ENCODE measurements at places on chromosomes 7 and 10.

DNA sequence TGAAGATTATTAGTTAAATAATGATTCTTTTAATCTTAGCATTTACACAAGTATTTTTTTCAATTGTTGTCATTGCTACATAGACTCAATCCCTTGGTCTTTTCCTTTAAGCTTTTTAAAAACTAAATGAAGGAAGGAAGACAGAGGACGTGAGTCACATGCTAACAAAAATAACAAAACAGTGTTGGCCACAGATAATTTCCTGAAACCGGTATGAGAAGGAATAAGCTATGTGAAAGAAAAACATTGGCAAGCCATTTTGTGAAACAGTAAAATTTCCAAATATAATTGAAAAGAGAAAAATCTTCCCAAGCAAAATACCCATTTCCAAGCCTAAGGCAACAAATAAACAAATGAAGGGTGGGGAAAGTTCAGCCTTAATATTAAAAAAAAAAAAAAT lies 223.0 kb downstream of the AHR start:
- no peak for DNase-seq

DNA sequence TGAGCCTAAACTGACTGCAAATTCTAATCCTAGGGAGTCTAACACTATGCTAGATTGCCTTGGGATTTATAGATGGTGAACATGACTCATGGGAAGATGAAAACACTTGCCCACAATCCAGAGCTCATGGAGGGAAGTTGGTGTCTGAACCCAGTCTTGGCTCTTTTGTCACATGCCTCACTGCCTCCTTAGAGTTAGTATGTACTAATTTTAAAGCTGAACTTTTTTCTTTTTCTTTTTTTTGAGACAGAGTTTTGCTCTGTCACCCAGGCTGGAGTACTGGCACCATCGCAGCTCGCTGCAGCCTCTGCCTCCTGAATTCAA lies 14.4 kb downstream of the MRPL32 start:
- DNase-seq, result no peak

GRCh38 chr10:131998050-131998844 lies 16.5 kb upstream of the BNIP3 start:
- DNase-seq, result no peak

DNA sequence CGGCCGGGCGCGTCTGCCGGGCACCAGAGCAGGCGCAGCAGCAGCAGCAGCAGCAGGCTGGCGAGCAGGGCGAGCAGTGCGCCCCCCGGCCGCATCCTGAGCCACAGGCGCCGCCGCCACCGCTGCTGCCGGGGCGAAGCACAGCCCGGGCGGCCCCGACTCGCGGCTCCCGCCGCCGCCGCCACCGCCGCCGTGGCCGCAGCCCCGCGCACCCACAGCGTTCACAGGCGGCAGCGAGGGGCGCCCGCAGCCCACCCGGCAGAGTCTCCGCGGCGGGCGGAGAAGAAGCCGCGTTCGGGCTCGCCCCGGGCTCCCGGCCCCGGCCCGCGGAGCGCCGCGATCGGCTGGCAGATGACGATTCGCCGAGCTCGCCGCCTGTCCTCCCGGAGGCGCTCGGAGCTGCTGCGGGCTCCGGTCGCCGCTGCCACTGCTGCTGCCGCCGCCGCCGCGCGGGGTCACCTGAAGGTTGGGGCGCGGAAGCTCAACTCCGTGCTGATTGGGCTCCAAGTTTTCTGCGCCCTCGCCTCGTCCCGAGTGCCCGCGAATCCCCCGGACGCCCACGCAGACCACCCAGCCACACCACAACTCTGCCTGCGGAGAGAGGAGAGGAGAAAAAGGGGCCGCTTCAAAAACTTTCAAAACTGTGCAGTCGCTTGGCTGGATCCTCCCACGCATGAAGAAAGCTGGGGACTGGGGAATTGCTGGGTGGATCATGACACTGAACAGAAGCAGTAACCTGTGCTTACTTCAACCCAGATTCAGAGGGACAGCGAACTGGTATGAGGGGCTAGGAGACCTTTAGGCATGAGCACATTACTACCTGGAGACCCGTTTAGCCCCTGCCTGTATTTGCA lies at the start of gene ST8SIA6:
Gene ST8SIA6 (minus strand): TSS at position 435 of the 854 bp plus-strand sequence. CDS start 340 bp downstream, at position 95.
- peak; percentile 10 for DNase-seq

- DNase-seq, result no peak
Observed at GRCh38 chr10:71594934-71595571, 124.5 kb downstream of the C10orf105 start.

DNA sequence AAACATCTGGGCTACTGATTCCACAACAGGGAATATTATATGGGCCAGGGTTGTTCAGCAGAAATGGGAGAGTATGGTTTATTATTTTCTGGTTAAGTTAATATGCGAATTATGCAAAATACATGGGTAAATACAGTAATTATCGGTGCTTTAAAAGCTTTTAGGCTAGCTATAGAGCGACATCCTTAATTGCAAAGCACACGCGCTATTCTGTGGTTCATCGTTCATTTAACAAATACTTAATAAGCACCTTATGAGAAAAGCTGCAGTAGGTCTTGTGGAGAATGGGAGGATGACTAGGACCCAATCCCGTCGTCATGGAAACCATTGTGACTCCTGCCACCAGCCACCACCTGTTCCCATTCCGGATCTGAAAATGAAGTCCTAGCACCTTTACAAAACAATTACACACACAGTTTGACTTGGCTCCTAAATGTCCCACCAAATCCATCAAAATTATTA lies 623 bp upstream of the CEP41 start:
- DNase-seq, result peak; percentile 100

- DNase-seq, result peak; percentile 93
Observed at GRCh38 chr7:55526770-55527169, 45.5 kb downstream of the VOPP1 start.

GRCh38 chr7:45145881-45146280 lies 11.7 kb upstream of the RAMP3 start:
- no peak for DNase-seq

DNA sequence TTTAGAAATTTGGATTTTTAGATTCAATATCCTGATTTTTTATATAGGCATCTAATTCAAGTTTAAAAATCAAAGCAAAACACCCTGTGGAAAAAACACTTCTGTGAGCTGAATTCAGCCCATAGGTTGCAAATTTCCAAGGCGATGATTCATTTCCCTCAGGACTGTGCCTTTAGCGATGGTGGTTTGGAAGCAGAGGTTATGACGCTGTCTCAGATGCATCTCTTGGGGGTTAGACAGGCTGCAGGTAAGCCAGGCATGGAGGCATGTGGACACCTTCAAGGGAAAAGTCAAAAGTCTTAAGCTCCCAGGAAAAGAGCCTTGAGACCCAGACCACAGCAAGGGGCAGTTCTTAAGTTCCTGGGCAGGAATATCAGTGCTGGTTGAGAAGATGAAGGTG lies 9.5 kb upstream of the FRA10AC1 start:
- DNase-seq, result no peak

GRCh38 chr10:102914781-102915180 lies 3.3 kb upstream of the CNNM2 start:
- DNase-seq, result no peak

DNA sequence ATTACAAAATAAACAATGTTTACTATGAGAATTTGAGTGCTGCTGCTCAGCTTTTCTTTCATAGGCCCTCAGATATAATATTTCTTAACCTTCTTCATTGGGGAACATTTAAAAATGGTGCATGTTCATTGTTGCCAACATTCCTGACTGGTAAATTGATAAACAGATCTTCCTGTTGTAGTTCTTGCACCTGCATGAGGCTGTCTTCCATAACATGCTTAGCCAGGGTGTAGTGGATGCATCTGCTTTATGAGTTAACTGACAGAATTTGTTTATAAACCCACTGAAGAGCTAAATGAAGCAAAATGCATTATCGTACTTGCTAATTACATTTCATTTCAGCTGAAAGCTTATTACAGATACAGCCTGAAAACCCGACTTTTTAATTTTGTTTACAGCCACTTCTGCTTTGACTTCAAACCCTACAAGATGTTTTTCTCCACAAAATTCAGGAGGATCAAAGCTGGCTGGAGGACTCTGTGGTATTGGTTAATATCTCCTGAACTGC lies 177.2 kb downstream of the SEM1 start:
- DNase-seq, result no peak

DNA sequence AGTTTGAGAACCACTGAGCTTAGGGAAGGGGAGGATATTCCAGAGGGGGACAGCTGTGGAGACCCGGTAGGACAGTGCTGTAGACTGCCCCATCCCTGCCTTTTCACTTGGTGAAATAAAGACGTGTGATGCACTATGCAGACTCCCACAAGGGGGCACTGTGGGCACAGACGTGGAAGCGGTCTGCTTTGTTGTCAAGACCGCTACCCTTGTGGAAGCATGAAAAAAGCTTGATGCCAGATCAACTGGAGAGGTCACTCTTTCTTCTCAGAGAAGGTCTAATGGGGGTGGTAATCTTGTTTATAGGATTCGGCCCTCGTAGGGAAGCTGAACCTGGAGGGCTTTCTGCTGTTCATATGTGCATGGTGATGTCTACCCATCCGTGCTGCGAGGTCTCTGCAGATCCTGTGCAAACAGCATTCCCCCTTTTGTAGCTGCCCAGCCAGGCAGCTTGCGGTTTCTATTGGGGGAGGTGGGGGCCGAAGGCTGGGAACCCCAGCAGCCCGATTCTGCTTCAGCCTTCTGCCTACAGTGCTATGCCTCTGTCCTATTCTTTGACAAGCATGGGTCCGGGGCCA lies 13.7 kb downstream of the RPS24 start:
- DNase-seq, result peak; percentile 76

- DNase-seq, result no peak
Observed at GRCh38 chr10:128575761-128576160, 449.5 kb upstream of the MKI67 start.

DNA sequence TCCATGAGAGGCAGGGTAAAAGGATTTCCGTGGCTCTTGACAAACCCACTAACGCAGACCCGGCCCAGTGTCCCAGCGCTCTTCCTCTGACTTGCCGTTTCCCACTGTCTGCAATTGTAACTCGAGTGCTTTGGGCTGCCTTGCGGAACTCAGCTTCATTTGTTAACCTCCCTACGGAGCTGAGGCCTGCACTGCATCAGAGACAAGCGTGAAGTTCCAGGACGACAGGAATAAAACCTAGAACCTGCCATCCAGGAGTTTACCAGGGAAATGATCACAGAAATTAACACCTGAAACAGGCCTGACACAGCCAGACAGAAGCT lies 76.2 kb downstream of the SFMBT2 start:
- DNase-seq, result no peak

DNA sequence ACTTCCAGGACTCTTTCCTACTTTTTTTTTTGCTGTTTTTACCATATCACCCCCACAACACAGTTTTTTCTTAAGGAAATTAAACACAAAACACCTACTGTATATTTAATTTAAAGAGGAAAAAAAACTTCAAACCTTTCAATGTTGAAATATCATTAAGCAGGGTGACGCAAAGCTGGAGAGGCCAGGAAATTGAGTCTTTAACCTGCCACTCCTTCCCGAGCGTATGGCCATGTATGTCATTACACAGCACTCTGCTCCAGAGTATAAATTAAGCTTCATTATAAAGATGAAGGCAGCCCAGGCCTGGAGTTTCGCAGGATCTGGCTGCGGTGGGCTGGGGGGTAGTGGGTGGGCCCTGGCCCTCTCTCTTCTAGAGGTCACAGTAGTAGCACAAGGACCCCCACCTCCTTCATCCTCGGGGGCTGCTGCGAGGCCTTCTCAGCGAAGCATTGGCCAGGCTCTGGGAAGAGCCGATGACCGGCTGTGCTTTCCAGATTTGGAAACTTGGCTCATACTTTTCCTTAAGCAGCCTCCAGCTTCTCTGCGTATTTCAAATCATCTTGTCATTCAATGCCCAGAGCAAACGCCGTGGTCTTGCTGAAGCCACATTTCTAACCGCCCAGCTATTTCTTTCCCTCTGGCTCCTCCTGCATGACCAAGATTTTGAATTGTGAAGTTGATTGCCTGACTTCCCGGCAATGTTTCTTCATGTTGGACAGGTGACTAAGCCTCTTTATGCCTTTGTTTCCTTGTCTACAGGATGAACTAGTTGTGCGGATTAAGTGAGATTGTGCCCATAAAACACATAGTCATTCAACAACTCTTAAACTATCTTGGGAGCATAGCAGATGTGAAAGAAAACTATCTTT lies 765.1 kb downstream of the SUGCT start:
- DNase-seq, result no peak

DNA sequence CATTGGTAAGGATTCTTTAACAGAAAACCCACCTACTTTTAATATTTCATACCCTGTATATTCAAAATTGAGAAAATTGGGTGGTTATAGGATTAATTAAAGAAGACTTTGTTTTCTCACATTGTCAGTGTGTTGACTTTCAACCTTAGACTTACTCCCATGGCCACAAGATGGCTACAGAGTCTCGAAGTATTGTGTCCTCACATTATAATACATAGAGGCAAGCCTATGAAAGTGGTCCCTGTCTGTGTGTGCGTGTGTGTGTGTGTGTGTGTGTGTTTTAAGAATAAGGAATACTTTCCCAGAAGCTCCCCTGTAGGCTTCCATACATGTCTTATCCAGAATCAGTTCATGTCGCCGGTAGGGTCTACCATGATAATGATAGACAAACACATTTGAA lies 180.0 kb downstream of the PHF14 start:
- peak; percentile 26 for DNase-seq

- DNase-seq, result no peak
Observed at GRCh38 chr10:6461961-6462360, 118.1 kb downstream of the PRKCQ start.

DNA sequence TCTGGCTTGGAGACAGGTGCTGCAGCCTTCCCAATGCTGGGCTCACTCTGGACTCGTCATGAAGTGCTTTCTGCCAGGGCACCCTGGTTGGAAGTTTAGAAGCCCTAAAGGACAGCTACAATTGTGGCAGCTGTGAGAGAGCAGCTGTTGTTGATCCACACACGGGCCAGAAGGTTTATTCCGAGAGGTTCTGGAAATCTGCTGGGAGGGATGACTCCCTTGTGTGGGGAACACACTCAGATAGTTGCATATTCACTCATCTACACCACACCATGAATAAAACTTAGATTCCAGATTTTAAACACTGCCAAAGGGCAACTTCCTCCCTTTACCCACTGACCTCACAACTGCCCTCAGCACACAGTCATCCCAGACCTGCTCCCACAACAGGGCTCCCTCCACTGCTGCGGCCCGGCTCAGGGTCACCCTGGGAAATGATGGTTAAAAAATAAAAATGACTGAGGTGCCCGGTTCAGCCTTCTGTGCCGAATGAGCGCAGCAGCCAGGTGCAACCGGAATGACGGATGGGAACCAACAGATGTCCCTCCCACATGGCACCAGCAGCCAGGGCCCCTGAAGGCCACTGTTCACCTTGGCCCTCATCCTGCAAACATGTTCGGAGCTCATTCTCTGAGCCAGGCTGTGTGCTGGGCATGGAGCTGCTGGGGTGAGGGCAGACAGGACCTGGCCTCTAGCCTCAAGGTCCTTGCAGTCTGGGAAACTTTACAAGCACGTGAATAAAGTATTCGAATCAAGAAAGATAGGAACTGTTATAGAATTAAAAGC lies 40.2 kb downstream of the ASB13 start:
- no peak for DNase-seq

DNA sequence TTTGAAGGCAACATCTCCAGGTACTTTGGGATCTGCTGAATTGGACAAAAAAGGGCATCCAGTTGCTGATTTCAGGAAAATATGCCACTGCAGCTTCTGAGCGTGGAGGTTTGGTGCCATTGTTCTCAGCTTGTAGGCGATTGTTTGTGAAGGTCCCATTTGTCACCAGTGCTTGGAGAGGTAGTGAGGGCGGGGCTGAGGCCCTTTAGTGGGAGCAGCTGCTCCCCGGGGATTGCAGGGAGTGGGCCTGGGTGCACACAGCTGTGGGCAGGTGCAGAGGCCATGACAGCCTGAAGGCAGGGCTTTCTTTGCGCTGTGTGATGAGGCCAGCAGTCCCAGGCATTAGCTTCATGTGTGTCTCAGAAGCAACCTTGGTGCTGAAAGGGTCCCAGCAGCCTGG lies 3.9 kb downstream of the FAM20C start:
- no peak for DNase-seq

GRCh38 chr10:88138319-88138848 lies 275.0 kb downstream of the PTEN start:
- DNase-seq, result no peak
